ENCODE measurements at places on chromosomes 1 and 21. TPM values are rescaled to one million over a fixed set of nuclear protein-coding genes. Genes with fewer than 3 reads are reported as not detected.
A peak's percentile ranks its signal among the peaks of the same experiment; 100 is the strongest.

SPRR2F gene
- total RNA-seq: not detected

DNA sequence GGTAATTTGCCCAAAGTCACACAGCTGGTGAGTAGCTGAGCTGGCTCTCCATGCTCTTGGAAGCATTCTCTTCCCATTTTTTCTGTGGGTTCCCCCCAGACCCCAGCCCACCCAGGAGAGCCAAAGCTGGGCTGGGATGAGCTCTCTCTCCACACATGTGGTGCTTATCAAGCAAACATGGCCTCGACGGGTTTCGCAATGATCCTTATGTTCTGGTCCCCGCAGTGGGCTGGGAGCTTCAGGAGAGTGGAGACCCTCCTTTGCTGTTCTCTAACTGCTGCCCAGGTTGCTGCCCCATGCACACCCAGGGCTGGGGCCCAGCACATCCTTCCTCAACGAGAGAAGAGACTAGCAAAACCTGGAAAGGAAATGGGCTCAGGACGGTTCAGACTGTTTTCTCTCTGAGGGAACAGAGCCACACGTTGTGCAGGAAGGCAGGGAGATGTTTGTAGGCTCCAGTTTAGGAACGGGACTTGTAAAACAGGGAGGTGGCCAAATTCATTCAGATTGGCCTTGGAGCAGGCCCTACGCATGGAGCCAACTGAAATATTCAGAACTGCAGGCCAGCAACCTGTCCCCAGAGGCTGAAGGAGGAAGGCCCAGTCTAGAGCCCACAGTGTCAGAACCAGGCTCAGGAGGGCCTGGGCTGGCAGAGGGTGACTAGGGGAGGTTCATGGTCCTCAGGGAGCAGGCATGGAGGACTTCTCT lies 27.2 kb upstream of the CSF1 start:
- no peak for DNase-seq

DNA sequence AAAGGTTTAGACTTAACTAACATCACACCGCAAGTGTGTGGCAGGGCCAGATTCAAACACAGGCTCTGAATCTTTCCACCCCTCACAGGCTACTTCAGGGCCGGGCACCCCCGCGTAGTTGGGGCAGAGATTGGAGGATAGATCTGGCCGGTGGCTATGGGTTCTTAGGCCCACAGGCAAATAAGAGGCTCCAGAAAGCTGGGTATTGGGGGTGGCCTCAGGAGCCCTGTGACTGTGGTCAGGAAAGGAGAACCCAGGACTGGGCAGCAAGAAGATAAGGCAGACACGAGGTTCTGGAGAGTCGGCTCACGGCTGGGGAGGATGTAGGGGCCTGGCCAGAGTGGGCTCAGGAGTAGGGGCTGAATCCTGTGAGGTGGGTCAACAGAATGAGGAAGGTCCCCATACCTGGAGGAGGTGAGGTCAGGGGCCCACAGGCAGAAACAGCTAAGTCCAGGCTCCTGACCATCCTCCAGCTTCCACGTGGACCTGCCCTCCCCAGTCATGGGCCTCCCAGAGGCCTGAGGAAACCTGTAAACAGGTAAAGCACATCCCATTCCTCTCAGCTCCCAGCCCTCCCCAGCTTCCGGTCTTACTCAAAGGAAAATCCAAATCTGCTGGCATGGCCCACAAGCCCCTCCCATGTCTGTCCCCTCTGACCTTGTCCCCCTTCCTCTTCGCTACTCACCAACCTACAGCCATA lies 306.2 kb downstream of the MATN1 start:
- peak; percentile 77 for DNase-seq

- DNase-seq: no peak
These were observed 50.1 kb upstream of the COL6A1 start for GRCh38 chr21:45931397-45931969.

DNA sequence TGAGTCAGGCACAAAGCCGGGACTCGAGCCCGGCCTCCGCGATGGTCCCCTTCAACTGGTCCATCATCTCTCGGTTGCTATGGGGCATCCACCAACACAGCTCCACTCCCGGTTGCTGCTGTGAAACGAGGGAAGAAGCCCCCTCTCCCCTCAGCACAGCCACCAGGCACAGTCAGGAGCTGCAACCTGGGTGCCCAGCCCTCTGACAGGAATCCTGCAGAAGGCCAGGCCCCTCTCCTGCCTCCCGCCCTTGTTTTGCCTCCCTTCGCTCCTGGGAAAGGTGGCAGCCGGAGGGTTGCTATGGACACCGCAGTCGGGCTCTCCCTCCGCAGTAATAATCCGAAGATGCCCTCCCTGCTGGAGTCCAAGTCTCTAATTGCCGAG lies 8.9 kb upstream of the KCNN3 start:
- DNase-seq: no peak

ATG4C gene
- total RNA-seq: 9.8 TPM

GRCh38 chr21:21159253-21159899 lies 161.2 kb downstream of the NCAM2 start:
- DNase-seq: no peak

SLAMF1 gene
- 0.65 TPM for total RNA-seq

KCNA2 gene
- 2.0 TPM for total RNA-seq

DNA sequence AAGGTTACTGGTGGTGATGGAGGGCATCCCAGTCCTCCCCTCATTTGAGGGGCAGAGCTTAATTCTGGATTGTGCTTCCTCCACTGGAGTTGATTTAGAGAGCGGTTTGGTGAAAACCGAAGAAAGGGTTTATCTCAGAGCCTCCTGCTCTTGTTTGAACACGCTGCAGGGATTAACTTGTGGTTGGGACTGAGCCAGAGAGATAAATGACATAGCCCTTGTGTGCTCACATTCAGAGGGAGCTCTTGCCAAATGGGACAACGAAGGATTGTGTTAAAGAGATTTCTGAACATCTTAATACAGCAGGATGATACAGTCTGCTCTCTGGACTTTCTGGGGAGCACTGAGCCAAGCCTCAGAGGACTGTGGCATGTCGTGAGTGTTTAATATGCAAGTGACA lies 308.2 kb downstream of the DISC1 start:
- no peak for DNase-seq

SPRR1B gene
- total RNA-seq: not detected

DNA sequence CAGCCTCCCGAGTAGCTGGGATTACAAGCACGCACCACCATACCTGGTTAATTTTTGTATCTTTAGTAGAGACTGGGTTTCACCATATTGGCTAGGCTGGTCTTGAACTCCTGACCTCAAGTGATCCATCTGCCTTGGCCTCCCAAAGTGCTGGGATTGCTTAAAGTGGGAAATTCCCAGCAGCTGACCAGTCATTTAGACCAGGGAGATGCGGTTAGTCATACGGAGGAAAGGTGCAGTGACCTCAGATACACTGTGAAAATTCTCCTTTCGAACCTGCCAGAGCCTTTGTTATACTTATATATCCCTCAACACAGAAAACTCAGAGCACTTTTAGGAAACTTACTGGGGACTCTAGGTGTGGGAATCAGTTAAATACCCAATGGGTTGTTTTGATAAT lies 39.6 kb downstream of the MAP10 start:
- DNase-seq: no peak

DNA sequence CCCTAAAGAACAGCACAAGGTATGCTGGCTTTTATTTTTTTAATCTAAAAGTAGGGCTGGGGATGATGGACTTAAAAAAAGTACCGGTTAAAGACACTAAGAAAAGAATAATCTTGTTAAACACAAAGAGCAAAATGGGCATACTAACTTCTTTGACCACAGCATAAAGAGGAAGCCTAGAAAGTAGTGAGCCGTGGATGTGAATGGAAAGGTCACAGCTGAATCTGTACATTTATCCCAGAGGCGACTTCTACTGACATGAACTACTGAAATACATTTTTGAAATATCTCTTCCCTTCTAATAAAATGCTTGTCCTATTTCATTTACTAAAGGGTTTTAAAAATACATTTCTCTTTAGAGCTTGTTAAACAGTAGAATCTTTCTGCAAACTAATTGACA lies 140.7 kb downstream of the SLC45A1 start:
- DNase-seq: no peak

DNA sequence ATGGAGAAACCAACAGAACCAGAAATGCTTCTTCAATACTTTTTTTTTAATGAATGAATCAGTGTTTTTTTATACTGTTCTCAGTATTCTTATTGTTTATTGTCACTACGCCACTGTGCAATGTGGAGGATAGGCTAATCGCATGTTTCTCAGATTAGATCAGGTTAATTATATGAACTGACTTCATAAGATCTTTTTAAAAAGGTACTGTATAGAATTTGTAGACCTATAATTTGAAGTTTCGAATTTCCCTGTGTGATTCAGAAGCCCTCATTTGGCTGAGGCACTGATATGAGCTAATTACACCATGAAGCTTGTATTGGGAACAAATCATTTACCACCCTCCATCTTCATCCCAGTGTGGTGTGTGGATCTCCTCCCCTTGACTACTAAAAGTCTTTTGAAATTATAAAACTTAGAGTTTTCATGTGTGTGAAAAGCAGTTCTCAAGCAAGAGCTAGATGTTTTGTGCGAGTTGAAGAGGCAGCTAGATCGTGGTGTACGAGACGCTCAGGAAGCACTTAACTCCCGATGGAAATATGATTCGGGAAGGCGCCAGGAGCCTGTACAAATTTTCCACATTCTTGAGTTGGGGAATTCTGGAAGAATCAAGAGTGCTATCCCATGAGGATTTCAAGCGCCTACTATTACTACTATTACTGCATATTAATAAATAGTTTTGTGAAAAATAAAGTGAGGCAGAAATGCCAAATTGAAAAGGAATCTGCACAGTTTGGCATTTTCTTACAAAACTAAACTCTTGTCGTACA lies 52.1 kb upstream of the KCNE2 start:
- no peak for DNase-seq

GRCh38 chr1:225987491-225988316 lies 11.4 kb downstream of the SDE2 start:
- DNase-seq: no peak

DNA sequence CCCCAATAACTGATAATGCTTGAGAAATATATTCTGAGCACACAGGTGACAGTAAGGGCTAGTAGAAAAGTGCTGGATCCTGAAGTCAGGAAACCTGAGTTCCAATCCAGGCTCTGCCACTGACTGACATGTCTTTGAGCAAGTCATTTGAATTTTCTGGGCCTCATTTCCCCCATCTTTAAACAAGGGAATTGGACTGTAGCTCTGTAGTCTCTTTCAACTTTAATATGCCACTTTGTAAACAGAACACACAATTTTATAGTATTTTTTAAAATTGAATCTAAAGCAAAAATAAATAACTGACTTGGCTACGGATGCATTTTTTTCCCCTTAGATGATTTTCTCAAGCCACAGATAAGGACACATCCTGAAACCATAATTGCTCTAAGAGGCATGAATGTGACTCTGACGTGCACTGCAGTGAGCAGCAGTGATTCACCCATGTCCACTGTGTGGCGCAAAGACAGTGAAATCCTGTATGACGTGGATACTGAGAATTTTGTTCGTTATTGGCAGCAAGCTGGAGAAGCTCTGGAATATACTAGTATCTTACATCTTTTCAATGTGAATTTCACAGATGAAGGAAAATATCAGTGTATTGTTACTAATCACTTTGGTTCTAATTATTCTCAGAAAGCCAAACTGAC lies 37.0 kb downstream of the LRIG2 start:
- DNase-seq: no peak

FAM72B gene
- 0.19 TPM for total RNA-seq

- DNase-seq: no peak
These were observed 428 bp upstream of the ZNF678 start for GRCh38 chr1:227562933-227563323.

SNIP1 gene
- 19.9 TPM for total RNA-seq

HES5 gene
- not detected for total RNA-seq

PPM1J gene
- total RNA-seq: 0.42 TPM

DNASE2B gene
- not detected for total RNA-seq

GRCh38 chr1:9037476-9038337 lies 11.5 kb upstream of the SLC2A7 start:
- DNase-seq: no peak

DNA sequence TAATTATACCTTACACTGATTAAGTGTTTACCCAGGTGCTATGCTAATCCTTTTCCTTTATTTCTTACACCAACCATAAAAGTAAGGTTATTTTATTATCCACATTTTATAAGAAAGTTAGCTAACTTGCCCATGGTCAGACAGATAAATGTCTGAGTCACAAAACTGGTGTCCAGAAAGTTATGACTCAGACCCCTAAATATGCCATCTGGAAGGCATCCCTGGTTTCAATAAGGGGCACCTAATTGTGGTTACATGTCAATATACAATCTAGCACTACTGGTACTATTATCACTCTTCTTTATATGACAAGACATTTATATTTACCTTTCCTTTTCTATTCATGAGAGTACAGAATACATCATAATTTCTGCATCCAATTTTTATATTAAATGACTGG lies 496.5 kb upstream of the ADGRL2 start:
- no peak for DNase-seq

DNA sequence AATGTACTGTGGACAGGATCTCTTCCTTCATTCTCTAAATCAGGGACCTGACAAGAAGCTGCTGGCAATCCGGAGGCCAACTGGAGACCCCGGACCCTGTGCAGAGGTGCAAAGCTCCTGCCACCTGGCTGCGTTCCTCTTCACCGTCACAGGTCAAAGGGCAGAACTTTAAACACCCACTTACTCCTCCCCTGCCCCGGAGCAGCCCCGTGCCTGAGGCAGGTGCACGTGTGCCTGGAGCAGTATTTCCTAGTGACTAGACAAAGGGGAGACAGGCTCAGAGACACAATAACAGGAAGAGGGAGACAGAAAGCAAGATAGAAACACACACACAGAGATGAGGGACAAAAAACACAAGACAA lies 6.6 kb upstream of the PIGC start:
- DNase-seq: no peak

DNA sequence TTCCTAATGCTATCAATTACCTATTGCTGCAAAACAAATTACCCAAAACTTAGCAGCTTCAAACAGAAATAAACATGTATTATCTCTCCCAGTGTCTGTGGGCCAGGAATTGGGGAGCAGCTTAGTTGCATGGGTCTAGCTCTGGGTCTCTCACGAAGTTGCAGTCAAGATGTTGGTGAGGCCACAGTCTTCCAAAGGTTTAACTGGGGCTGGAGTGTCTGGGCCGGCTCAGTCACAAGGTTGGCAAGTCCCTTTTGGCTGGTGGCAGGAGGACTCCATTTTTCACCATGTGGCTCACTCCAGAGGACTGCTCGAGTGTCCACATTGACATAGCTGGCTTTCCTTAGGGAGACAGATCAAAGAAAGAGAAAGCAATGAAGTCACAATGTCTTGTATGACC lies 5.0 kb upstream of the LRP8 start:
- DNase-seq: no peak

CASQ2 gene
- 95.6 TPM for total RNA-seq

DNA sequence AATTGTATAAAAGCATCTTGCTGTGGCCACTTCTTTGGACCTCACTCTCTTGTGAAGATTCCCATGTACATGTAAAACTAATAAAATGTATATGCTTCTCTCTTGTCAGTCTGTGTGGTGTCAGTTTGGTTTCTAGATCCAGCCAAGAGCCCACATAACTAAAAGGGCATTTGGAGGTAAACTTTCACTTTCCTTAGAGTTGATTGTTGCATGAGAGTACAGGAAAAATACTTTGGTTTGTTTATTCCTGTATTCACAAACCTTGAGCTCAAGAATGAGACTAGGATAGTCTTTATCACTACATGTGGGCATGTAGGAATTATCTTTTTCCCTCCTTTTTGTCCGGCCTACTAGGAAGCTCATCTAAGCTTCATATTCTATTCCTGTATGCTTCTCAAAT lies 50.9 kb downstream of the KCTD3 start:
- DNase-seq: no peak
